ENCODE measurements at places on chromosomes 5 and 9.
A peak's percentile ranks its signal among the peaks of the same experiment; 100 is the strongest.

DNA sequence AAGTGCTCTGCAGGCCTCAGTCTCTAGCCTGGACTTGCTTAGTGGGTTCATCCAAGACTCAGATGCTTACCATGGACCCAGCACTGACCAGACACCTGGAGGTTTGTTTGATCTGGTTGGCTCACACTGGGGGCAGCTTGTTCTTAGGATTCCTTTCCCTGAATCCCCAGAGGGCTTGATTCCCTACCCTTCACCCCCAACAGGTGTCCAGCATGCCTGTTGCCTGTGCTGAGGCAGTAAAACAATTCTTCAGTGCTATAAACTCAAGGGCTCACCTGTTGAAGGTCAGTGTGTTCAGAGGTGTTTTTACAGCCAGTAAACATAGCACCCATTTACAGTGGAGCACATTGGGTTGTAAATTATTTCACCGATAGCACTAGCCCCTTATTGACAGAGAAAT is 123.8 kb upstream of the KLF4 start:
- DNase-seq = no peak

DNA sequence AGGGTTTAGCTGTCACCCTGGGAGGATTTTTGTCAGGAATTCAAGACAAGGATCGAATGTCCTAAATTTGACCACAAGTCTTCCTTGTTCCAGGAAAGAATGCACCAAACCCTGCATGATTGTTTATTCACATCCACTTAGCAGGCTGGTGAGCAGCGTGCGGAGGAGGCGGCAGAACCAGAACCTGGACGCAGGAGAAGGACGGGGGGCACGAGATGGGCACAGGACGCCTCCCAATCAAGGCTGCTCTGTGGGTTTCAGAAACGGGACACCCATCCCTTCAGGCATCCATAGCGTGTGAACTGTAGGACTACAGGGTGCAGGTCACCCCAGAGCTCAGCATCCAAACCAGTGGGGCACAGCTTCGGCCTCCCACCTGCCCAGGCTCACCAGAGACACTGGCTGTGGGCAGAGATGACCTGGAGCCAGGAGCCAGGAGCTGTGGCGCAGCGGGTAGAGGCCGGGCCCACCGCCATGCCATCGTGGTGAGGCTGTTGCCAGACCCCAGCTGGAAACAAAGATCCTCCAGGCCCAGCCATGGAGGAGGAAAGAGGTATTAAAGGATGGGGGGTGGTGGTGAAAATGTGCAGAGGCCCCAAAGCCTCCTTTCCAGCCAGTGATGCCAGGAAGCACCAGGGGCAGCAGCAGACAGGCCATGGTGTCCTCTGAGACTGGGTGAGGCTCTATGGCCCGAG is 32.3 kb upstream of the ADAMTS2 start:
- DNase-seq = peak; percentile 18

- peak; percentile 75 for DNase-seq
These were observed at the start of gene FCHSD1 for GRCh38 chr5:141650851-141651727. Gene FCHSD1 (minus strand): TSS chr5:141651418. CDS start chr5:141651368, 50 bp downstream.

- DNase-seq = no peak
These were observed 48.2 kb downstream of the TGFBI start for GRCh38 chr5:136076881-136077445.

DNA sequence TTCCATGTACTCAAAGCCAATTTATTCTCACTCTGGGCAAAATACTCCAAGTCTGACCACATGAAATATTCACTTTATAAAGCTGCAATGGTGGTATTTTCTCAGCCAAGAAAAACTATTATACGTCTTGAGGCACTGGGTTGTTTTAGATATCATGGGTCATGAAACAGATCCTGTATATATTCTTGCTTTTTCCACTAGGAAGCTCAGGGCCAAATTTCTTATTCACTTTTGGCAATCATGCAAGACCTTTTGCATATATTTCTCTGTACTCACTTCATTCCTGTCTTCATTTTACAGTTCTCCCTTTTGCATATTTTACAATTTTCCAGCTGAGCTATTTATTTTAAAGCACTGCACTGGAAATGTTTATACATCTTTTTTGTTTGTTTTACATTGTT is 49.8 kb downstream of the GABBR2 start:
- peak; percentile 87 for DNase-seq

GRCh38 chr5:169831331-169831730 is 149.0 kb downstream of the INSYN2B start:
- DNase-seq = peak; percentile 27

DNA sequence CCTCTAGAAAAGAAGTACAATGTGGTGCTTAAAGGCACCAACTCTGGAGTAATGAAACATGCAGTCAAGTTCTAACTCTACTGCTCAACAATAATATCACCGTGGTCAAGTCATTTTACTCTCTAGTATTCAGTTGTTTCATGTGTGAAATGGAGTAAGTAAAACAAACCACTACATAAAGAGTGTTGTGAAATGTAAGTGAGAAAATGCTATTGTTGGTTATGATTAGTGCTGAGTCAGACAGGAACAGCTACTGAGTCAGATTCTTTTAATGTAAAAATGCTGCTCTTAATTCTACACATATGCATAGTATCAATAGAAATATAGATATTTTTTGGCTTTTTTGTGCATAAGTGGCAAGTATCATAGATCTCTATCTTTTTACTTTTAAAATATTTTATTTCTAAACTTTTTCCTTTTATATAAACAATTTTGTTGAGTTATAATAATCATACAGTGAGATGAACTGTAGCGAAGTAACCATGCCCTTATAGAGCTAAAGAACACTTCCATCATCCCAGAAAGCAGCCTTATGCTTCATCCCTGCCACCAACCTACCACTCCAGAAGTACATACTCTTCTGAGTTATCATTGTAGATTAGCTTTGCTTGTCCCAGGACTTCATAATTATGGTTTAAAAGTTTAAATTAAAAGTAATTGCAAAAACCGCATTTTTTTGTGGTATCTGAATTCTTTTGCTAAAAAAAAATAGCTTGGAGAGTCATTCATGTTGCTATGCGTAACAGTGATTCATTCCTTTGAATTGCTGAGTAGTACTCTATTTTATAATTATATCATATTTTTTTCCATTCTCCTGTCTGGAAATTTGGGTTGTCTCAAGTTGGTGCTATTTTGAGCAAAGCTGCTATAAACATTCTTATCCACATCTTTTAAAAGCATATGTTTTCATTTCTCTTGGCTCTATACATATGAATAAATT is 548.2 kb upstream of the CLINT1 start:
- DNase-seq = peak; percentile 74

GRCh38 chr9:121708768-121709488 is 57.5 kb downstream of the DAB2IP start:
- DNase-seq = no peak

DNA sequence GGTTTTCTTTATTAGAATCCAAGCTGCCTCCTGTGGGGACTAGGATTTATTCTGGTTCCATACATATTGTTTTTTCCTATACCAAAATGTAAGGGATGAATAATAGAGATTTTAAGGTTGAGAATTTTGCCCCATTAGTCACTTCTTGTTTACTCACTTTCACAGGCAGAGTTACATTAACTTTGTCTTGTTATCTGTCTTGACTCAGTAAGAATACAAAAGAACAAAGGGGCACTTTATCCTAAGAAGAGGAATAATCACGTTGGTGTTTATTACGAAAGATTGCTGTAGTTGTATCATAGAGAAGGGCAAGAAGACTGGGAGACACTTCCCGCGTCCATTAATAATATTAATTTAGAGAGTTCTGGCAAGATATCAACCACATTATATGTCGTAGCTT is 599.7 kb upstream of the FTMT start:
- peak; percentile 23 for DNase-seq

DNA sequence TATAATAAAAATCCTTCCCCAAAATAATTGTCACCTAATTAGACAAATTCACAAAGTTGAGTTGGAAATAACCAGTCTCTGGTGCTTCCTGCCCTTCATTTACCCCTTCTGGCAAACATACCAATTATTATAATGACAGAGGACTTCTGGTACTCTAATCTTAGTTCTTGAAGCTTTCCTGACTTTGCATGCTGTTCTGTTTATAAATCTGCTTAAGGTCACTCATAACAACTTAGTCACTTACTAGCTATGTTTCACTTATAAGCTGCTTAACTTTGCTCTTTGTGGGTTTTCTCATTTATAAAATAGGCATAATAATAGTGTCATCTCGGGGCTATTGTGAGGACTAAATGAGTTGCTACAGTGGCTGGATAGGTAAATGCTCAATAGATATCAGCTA is 446.5 kb downstream of the EFNA5 start:
- DNase-seq = peak; percentile 21

DNA sequence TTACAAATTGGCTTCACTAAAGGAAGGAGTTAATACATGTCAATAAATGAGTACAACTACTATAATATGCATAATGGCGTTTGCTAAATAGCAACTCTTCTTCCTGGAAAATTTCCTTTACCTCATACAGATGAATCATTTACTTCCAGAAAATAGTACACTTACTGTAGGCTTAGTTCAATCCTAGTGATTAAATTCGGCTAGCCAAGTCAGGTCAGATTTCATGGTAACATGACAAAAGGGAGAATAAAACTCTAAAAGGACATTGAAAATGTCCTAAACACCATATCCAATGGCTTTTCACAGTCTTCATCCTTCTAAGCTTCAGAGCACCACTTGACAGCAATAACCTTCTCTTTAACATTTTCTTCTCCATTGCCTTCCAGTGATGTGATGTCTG is 42.1 kb upstream of the ZFAND5 start:
- no peak for DNase-seq

- DNase-seq = no peak
These were observed 234.8 kb upstream of the WWC1 start for GRCh38 chr5:168056499-168057182.

DNA sequence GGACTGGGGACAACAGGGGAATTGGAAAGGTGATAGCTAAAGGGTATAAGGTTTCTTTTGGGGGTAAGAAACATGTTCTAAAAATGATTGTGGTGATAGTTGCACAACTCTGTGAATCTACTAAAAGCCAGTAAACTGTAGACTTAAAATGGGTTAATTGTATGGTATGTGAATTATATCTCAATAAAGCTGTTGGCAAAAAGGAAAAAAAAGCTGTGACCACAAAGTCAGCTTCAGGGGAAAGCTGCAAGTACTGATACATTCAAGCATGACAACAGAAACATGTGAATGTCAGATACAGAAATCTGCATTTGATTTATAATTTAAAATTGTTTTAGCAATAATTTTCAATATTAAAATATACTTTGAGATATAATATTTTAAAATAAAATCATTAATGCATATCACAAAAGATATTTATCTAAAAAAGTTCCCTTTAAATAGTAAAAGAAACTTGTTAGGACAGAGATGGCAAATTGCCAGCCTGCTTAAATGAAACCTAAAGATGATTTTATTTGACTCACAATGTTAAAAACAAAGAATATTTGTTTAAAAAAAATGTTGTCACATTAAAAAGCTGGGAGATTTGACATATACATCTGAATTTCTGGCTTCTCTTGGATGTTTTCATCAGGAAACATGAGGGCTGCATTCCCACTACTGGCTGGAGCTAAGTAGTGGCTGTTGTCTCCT is 66.0 kb downstream of the TBCA start:
- peak; percentile 3 for DNase-seq

DNA sequence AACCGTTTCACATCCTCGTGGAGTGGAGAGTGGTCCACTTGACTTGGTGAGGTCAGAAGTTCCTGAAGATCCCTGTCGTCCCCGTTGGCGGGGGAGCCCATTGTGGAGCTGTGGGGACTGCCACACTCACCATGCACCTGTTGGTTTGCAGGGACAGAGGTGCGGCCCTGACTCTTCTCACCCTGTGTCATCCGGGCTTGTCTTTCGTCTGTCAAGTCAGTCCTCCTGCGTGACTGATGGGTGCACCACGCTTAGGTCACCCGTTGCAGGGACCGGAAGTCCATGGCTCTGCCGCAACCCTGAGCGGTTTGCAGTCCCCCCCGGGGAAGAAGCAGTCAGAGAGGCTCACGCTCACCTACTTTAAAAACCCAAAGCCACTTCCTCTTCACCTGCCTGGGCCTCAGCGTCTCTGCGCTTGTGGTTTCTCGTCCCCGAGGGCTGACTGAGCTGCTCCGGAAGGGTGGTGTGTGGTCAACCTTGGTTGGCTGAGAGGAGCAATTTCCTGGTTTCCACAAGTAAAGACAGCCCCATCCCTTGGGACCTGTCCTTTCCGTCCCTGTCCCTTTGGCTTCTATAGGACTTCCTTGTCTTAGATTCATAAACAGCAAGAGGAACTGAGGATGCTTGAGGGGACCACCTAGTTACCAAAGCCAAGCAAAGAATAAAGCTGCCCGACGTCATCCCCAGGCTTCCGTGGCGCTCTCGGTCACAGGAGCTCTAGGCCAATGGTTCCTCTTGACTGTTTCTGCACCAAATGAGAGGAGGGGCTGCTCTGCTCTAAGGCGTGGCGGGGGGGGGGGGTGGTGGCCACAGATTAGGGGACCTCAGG is 53.2 kb downstream of the USP20 start:
- no peak for DNase-seq

- no peak for DNase-seq
These were observed 4.2 kb upstream of the ZNF346 start for GRCh38 chr5:177018341-177018740.

GRCh38 chr9:134922932-134923240 is 5.2 kb upstream of the FCN1 start:
- no peak for DNase-seq

- no peak for DNase-seq
These were observed 53.0 kb downstream of the GADD45G start for GRCh38 chr9:89657765-89658164.

DNA sequence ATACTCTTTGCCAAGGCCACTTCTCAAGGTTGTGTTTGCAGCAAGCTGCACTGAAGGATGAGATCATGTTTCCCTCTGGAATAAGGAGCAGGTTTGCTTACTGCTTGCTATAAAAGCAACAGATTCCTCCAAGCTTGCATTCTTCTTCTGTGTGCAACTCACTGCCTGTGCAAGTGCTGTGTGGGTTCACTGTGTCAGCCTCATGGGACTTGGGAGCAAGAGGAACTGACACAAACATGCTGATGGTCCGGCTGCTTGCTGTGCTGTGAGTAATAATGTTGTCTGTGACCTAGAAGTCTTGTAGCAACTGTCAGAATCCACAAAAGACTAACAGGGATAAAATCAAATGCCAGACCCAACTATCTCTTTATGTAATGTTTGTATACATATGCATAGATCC is 33.6 kb upstream of the SHC3 start:
- no peak for DNase-seq

DNA sequence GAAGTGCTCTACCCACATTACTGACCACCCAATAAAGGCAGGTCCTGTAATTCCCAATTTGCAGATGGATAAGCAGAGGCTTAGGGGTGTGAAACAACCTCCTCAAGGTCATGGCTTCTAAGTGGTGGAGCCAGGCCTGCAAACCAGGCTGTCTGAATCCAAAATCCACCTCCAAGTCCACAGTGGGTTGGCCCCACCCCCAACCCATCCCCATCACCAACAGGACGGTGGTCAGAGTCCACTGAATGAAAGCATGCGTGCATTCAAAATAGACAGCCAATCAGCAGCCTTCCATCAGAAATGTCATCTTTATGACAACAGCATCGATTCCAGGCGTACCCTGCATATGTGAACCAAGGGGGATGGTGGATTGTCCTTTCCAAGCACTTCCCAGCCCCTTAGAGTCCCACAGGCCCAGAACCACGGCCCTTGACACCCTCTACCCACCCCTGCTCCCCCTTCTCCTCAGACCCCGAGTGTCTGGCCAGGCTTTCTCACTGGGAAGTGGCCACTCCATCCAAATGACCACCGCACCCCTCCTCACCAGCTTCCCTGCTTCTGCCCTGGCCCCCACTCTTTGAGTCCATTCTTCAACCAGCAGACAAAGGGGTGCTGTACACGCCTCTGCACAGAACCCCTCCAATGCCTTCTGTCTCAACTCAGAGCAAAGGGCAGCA is 133.1 kb downstream of the KCNIP1 start:
- no peak for DNase-seq

Data from IMR-90 (cell line).